Myocyte (in vitro differentiated cells): ENCODE measurements at places on chromosomes 7 and 10. TPM values are rescaled to one million over a fixed set of nuclear protein-coding genes. Genes with fewer than 3 reads are reported as not detected.
A peak's percentile ranks its signal among the peaks of the same experiment; 100 is the strongest.

The SFMBT2 gene
- 0.05 and 0.08 TPM in 2 replicates for total RNA-seq

- no peak for DNase-seq
Measured at GRCh38 chr7:107045980-107046379, 1.5 kb downstream of the PRKAR2B start.

DNA sequence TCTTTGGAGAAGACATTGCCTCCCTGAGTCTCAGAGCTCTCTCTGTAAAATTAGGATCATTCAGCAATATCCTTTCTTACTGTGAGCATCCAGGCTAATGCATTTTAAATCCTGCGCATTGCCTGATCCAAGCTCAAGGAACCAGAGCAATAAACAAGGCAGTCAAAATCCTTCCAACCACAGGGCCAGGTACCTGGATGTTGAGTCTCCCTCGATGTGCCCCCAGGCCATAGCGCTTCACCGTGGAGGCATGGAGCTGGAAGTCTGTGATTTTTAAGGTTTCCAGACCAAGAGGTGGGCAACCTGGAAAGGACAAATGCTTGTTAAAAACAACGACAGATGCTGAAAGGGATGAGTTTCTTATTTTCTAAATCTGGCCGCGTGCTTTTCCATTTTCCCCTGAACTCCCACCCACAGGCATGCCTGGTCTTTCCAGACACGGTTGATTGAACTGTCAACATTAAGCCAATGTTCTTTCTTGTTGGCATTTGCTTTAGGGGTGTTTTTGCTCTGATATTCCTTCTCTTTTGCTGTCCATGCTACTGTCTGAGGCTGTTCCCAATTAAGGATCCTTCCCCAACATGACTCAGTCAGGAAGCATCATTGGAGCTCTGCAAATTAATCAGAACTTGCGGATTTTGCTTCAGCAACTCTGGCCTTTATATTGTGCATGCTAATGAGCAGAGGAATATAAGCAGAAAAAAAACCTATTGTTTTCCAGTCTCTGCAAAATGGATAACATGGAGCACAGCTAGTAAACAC is 29.0 kb downstream of the CPXM2 start:
- DNase-seq: no peak

The NEUROG3 gene
- 0.27 TPM in 1 of 2 replicates, not detected in the other for total RNA-seq

GRCh38 chr10:124225467-124226270 is 132.3 kb upstream of the CHST15 start:
- no peak for DNase-seq

The SPDYE11 gene
- 0.08 and 0.26 TPM in 2 replicates for total RNA-seq

The SAMD8 gene
- 40.1 and 40.5 TPM in 2 replicates for total RNA-seq

DNA sequence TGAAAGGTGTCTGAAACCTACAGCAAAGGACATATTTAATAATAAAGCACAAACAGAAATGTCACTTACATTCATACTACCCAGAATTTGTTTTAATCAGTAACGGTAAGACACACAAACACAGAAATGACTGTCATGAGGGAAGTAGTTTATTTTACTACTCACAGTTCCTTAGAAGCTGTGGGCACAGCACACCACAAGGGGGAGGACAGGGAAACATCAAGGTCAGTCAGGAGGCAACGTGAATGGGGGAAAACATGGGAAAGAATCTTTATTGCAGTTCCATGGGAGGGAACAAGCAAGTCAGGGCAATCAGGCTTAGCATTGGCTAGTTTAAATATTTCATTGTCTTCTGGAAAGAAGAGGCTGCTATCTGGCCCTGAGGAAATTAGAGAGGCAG is 123.8 kb upstream of the PDSS1 start:
- DNase-seq: no peak

DNA sequence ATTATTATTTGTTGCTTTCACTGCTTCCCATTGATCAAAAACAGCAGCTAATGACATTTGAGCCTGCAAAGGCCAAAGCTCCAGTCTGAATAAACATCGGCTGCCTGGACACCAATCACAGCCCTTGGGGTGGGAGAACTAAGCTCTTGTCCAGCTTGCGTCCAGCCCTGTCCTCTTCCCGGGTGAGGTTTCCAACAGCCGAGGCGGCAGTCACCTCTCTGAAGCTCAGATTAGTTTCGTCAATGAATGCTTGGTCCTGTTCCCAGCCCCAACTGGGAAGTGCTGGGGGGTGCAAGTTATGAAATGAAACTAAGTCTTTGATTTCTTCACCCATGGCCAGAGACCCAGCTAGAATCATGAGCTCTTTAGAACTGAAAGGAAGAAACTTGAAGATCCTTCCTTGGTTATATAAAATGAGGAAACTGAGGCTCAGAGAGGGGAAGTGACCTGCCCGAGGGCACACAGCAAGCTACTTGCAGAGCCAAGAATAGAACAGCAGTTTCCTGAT is 114.0 kb upstream of the TCF7L2 start:
- DNase-seq: no peak

The SPDYE8 gene
- not detected in 2 replicates for total RNA-seq

- no peak for DNase-seq
Measured at GRCh38 chr10:54065106-54065505, 735.9 kb downstream of the PCDH15 start.

- no peak for DNase-seq
Measured at GRCh38 chr10:131003455-131003854, 308.1 kb downstream of the TCERG1L start.

- DNase-seq: peak; percentile 11
Measured at GRCh38 chr10:86306628-86307278, 59.8 kb downstream of the GRID1 start.

- no peak for DNase-seq
Measured at GRCh38 chr10:83987216-83987615, 152.1 kb upstream of the GHITM start.

The GRID2IP gene
- 0.27 TPM in 1 of 2 replicates, not detected in the other for total RNA-seq

DNA sequence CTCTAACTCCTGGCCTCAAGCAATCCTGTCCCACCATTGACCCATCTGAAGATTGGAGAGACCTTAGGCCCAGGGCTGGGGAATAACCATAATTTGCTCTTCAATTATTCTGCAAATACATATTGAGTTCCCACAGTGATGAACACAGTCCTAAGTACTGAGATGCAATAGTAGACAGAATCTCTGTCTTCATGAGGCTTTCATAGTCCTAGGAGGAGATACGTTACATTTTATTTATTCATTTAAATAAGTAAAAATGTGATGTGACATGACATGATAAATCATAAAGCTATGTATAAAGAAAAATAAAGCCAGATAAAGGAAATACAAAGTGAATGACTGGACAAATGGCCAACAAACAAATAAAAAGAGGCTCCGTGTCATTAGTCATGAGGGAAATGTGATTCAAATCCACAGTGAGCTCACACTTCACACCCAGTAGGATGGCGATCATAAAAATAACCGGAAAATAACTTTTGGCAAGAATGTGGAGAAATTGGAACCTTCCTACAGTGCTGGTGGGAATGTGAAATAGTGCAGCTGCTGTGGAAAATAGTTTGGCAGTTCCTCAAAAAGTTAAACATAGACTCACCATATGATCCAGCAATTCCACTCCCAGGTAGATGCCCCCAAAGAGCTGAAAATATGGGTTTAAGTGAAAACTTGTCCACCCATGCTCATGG is 52.1 kb upstream of the JCAD start:
- peak; percentile 89 for DNase-seq

DNA sequence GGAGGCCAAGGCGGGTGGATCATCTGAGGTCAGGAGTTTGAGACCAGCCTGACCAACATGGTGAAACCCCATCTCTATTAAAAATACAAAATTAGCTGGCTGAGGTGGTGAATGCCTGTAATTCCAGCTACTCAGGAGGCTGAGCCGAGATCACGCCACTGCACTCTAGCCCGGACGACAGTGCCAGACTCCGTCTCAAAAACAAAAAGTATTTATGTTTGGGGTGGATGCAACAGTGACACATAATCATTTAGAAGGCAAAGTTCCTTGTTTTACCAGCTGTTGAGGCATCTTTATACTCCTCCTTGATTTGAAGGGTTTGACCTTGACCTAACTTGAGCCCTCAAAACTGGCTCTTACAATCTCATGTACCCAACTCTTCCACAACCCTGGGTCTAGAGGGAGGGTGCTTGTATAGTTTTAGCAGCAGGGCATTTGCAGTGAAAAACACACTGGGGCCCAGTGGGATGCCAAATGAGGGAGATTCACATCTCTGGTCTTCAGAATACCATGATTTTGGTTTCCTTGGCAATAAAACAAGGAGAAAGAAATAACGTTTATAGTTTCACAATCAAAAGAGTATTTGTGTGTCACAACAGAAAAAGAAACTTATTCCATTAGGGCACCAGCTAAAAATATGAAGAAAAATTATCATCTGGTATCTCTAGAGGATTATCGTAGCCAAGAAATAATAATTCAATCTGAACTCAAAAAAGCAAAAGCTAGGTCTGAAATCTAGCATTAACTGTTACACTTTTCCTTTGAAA is 14.2 kb upstream of the TMEM254 start:
- DNase-seq: no peak

The PALD1 gene
- 0.21 and 0.31 TPM in 2 replicates for total RNA-seq

- no peak for DNase-seq
Measured at GRCh38 chr10:99841746-99842145, 59.3 kb downstream of the ABCC2 start.

GRCh38 chr7:41107938-41108448 is 594.9 kb downstream of the INHBA start:
- DNase-seq: no peak

- peak; percentile 37 for DNase-seq
Measured at GRCh38 chr7:22601812-22602565, 102.0 kb upstream of the STEAP1B start.

DNA sequence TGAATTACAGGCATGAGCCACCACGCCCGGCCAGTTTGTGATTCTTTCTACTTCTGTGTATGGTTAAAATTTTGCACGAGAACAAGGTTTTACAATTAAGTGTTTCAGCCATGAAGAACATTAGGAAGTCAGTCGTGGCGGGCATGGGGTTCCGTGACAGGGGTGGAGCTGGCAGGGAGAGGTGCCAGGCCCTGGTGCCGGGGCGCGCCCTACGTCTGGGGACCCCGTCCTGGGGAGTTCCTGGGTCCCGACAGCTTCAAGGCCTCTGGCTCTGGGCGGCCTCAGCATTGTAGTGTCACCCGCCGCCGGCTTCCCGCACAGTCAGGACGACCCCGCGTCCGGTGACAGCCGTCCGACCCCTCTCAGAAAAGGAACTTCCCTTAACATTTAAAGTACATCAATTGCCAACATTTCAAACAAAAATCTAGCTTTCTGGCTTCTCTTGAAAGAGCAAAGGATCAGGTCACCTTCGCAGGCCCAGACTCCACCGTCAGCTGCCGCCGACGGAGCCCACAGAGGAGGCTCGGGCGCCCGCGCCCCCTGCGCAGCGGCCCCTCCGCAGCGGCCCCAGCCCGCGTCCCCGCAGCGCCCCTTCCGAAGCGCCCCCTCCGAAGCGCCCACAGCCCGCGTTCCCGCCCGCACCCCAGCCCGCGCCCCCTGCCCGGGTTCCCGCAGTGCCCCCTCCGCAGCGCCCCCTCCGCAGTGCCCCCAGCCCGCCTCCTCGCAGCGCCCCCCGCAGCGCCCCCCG is 23.2 kb upstream of the MKI67 start:
- no peak for DNase-seq

The LIPM gene
- total RNA-seq: not detected in 2 replicates

DNA sequence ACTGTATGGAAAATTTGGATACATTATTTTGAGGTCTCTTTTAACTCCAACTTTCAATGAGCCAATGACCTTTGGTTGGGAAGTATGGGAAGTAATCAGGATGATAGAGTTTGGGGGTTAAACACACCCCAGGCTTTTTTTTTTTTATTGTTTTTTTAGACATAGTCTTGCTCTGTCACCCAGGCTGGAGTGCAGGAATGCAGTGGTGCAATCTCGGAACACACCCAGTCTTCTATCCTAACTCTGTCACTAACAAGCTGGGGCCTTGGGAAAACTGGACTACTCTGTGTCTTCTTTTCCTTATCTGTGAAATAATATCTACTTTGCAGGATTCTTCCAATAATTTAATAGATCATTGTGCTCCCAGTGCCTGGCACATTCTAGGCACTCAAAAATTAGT is 37.6 kb upstream of the AGBL3 start:
- DNase-seq: no peak

GRCh38 chr7:24949884-24950283 is 30.1 kb downstream of the OSBPL3 start:
- no peak for DNase-seq

DNA sequence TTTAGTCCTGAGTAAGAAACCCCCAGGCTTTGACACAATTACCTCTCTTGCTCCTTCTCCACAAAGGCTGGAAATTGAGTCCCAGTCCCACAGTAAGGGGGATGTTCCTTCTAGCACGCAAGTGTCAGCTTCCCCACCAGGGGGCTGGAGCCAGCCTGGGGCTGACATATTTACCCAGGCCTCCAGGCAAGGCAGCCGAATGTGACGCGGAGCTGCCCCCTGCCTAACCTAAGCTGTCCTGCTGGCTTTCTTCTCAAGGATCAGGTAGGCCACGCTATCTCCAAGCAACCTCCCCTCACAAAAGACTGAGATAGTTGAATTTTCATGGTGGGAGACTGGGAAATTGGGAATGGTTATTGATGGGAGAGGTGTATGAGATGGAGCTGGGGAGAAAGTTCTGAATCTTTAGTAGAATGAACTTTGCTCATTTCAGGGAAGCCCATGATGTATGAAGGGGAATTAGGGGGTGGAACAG is 19.2 kb upstream of the BMPER start:
- no peak for DNase-seq

The BET1 gene
- 34.6 and 38.4 TPM in 2 replicates for total RNA-seq

GRCh38 chr10:30995081-30995770 is 36.4 kb downstream of the ZNF438 start:
- DNase-seq: no peak

The C10orf105 gene
- total RNA-seq: 0.03 TPM in 1 of 2 replicates, not detected in the other

DNA sequence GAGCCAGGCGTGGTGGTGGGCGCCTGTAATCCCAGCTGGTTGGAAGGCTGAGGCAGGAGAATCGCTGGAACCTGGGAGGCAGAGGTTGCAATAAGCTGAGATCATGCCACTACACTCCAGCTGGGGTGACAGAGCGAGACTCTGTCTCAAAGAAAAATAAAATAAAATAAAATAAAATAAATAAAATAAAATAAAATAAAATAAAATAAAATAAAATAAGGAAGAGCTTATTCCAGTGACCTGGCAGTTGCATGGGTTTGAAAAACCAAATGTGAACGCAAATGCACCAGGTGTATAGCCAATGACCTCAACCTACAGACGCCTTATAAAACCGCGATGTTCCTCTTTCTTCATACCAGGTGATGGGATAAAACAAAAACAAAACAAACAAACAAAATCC is 995.7 kb downstream of the TYW1 start:
- no peak for DNase-seq

- DNase-seq: no peak
Measured at GRCh38 chr10:17685233-17685840, 41.4 kb downstream of the STAM start.

DNA sequence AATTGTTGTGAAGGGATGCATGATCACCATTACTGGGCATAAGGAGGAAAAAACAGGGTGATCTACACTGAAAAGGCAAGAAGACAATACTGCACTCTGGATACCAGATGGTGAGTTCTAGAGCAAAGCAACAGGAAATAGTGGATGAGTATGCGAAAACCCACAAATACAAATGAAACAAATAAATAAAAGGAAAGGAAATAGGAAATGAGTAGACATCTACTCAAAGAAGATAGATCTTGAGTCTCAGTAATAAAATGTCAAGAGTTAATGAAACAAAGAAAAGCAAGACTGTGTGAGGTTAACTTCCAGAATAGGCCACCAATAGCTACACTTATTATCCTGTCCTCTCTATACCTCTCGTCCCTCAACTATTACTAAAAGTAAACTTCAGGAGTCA is 11.7 kb downstream of the ORC5 start:
- no peak for DNase-seq

The KLF14 gene
- total RNA-seq: not detected in 2 replicates

GRCh38 chr7:16086743-16087142 is 334.6 kb downstream of the CRPPA start:
- no peak for DNase-seq

- DNase-seq: peak; percentile 67
Measured at GRCh38 chr10:77637532-77638320, at the start of gene KCNMA1. Gene KCNMA1 (minus strand): TSS chr10:77637808.

The INSIG1 gene
- total RNA-seq: 313 and 655 TPM in 2 replicates
